Thymus (tissue), 14 donors: ENCODE measurements at places on chromosomes 5 and 9.

- H3K27me3 ChIP-seq, result no peaks in the 10 kb centered on the region
- H3K4me3 ChIP-seq, result no peak overlapping the region
- no peak for DNase-seq
- peaks cover 4% of the 10 kb centered on the region for H3K4me1 ChIP-seq
- H3K27ac ChIP-seq, result peak overlapping the region; percentile 64
- H3K36me3 ChIP-seq, result no peaks in the 10 kb centered on the region
These were observed 42.5 kb upstream of the RIC1 start for GRCh38 chr9:5586391-5586802.

DNA sequence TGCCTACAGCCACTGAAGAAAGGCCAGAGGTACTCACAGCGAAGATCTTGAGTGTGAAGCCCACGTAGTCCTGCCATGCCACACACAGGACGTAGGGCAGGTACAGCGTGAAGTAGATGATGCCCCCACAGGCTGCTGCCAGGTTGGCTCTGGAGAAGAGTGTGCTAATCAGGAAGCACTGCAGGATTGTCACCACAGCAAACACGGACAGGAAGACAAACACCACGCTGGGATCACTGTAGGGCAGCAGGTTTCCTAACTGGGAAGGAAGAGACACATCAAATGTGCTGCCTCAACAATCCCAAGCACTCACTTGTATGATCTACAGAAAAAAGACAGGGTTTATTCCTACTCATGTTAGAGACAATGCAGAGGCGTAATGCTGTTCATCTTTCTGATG is 63.0 kb downstream of the NIPSNAP3B start:
- peaks cover 77% of the 10 kb centered on the region for H3K36me3 ChIP-seq
- DNase-seq, result no peak
- H3K27me3 ChIP-seq, result no peaks in the 10 kb centered on the region
- H3K4me1 ChIP-seq, result no peaks in the 10 kb centered on the region
- no peak overlapping the region for H3K4me3 ChIP-seq

DNA sequence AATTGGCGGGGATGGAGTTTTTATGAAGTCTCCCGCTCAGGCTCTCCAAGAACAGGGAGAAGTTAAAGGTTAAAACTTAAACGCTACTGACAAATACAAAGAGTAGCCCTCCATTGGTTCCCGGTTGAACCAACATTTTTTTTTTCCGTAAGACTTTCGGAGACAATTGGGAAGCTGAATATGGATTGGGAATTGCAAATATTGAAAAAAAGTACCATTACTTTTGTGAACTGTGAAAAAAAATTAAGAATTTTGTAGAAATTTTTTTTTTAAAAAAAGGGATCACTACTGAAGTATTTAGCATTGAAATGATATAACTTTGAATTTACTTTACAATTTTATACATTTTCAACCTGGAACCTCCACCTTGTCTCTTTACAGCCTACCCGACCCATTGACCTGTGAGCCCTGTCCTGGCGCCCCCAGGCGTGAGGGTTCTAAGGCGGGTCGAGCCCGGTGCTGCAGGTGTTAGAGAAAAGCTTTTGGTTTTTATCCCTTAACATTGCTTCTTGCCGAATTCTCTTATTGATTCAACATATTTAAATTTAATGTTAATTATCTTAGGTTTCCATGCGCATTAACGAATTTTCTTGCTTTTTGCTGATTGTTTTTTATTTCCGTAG is 448 bp upstream of the ZNF782 start:
- peak overlapping the region; percentile 68 for H3K4me3 ChIP-seq
- no peak overlapping the region for H3K27ac ChIP-seq
- peaks cover 11% of the 10 kb centered on the region for H3K27me3 ChIP-seq
- H3K4me1 ChIP-seq, result peaks cover 14% of the 10 kb centered on the region
- DNase-seq, result no peak

GRCh38 chr5:25963251-25964008 is 1075.0 kb downstream of the CDH9 start:
- H3K4me3 ChIP-seq, result no peak overlapping the region
- H3K27ac ChIP-seq, result no peak overlapping the region
- no peaks in the 10 kb centered on the region for H3K36me3 ChIP-seq
- no peaks in the 10 kb centered on the region for H3K27me3 ChIP-seq
- H3K4me1 ChIP-seq, result no peaks in the 10 kb centered on the region

DNA sequence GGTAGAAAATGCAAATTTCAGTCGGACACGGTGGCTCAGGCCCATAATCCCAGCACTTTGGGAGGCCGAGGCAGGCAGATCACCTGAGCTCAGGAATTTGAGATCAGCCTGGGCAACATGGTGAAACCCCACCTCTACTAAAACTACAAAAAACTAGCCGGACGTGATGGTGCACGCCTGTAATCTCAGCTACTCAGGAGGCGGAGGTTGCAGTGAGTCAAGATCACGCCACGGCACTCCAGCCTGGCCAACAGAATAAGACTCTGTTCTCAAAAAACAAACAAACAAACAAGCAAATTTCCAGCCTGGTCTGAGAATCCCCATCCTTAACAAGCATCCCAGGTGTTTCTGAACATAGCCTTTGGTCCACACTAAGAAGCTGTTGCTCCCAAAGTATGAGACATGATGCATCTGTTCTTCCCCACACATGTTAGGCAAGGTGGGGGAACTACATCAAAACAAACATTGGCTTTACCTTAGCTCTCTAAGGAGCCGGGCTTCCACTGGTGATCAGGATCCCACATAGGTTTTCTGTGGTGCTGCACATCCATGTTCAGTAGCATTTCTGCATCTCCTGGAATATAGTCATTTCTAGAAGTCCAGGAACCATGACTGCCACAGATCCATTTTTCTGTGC is 92.5 kb upstream of the DMRT1 start:
- peak overlapping the region; percentile 61 for H3K27ac ChIP-seq
- no peak overlapping the region for H3K4me3 ChIP-seq
- H3K27me3 ChIP-seq, result no peaks in the 10 kb centered on the region
- no peak for DNase-seq
- peaks cover 39% of the 10 kb centered on the region for H3K4me1 ChIP-seq
- no peaks in the 10 kb centered on the region for H3K36me3 ChIP-seq

DNA sequence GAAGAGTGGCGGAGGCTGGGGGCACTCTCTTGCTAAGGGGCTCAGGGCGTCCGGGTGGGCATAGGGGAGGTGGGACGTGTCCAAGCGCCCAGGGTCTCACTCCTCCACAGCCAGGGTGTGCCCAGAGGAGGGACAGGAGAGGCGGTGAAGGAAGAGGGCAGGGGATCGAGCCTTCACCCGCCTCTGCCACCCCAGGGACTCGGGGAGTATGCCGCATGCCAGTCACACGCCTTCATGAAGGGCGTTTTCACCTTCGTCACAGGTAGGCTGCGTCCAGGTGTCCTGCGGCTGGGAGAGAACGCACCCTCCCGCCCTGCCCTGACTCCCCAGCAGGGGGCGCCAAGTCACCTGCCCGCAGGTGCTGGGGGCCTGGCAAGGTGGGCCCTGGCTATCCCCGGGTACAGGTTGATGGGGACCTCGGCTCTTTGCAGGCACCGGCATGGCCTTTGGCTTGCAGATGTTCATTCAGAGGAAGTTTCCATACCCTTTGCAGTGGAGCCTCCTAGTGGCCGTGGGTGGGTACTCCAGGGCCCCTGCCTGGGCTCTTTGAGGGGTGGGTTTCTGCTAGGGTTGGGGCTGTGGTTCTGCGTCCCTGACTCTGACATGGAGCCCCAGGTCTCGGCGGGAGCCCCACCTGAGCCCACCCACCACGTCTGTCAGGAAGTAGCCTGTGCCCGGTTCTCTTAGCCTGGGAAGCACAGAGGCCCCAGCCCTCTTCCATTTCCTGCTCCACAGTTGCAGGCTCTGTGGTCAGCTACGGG is 552 bp downstream of the TMEM141 start:
- peaks cover 2% of the 10 kb centered on the region for H3K27me3 ChIP-seq
- peaks cover 12% of the 10 kb centered on the region for H3K36me3 ChIP-seq
- peak overlapping the region; percentile 92 for H3K27ac ChIP-seq
- DNase-seq, result no peak
- H3K4me3 ChIP-seq, result peak overlapping the region; percentile 73
- peaks cover 60% of the 10 kb centered on the region for H3K4me1 ChIP-seq

- H3K36me3 ChIP-seq, result no peaks in the 10 kb centered on the region
- H3K4me3 ChIP-seq, result no peak overlapping the region
- H3K4me1 ChIP-seq, result no peaks in the 10 kb centered on the region
- DNase-seq, result no peak
- no peaks in the 10 kb centered on the region for H3K27me3 ChIP-seq
These were observed 1386.5 kb upstream of the DMAC1 start for GRCh38 chr9:9186086-9186485.

- H3K4me1 ChIP-seq, result peaks cover 59% of the 10 kb centered on the region
- no peaks in the 10 kb centered on the region for H3K27me3 ChIP-seq
- H3K36me3 ChIP-seq, result no peaks in the 10 kb centered on the region
These were observed 5.5 kb upstream of the DBN1 start for GRCh38 chr5:177478711-177479646.

DNA sequence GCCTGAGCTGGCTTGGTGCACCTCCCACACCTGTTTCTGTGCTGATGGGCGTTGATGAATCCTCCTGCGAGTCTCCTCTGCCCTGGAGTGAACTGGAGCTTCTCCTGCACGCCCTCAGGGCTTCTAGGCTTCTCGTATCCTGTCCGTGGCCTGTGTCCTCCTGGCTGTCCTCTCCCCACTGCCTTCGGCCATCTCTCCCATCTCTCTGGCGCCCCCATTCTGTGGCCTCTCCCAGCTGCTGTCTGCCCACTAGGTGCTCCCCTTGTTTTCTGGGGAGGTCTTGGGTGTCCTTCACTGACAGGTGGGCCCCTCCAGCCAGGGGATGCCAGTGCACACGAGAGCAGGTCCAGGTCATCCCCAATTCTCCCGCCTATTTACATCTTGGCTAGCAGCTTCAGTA is 28.8 kb downstream of the AHRR start:
- DNase-seq, result no peak
- H3K36me3 ChIP-seq, result no peaks in the 10 kb centered on the region
- H3K4me1 ChIP-seq, result peaks cover 16% of the 10 kb centered on the region

DNA sequence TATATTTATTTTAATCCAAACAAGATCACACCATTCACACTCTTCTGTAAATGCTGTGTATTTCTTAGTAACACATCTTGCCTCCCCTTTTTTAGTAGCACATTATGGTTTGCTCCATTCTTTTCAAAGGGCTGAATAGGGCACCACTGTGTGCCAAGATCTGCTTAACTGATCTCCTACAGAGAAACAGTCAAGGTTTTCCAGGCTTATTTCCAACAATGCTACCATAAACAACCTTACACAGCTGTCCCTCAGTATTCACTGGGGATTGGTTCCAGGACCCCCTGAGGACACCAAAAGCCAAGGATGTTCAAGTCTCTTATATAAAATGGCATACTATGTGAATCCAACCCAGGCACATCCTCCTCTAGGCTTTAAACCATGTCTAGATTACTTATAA is 16.5 kb downstream of the GOLM1 start:
- no peak overlapping the region for H3K27ac ChIP-seq
- H3K36me3 ChIP-seq, result no peaks in the 10 kb centered on the region
- H3K27me3 ChIP-seq, result no peaks in the 10 kb centered on the region
- DNase-seq, result no peak
- no peaks in the 10 kb centered on the region for H3K4me1 ChIP-seq

- no peak overlapping the region for H3K27ac ChIP-seq
- H3K27me3 ChIP-seq, result no peaks in the 10 kb centered on the region
- DNase-seq, result no peak
- H3K4me3 ChIP-seq, result no peak overlapping the region
- peaks cover 19% of the 10 kb centered on the region for H3K4me1 ChIP-seq
These were observed 77.4 kb downstream of the SEC61B start for GRCh38 chr9:99299211-99300102.

DNA sequence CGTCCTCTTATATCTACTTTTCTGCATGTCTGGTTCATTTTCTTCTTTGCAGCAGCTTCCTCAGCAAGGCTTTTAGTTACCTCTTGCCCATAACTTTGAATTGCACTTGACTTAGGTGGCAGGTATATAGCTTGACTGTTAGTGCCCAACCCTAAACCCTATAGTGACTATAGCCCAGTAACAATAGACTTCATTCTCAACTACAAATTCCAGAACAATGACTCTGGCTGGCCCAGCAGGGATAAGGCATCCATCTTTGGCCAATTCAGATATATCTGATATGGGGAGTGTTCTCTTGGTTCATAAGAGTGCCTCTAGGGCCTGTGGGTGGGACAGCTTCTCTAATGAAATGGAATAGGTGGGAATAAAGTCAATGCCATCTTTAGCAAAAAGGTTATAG is 246.2 kb downstream of the DMRT2 start:
- no peak overlapping the region for H3K27ac ChIP-seq
- no peak overlapping the region for H3K4me3 ChIP-seq
- H3K27me3 ChIP-seq, result no peaks in the 10 kb centered on the region
- no peaks in the 10 kb centered on the region for H3K4me1 ChIP-seq
- no peaks in the 10 kb centered on the region for H3K36me3 ChIP-seq

DNA sequence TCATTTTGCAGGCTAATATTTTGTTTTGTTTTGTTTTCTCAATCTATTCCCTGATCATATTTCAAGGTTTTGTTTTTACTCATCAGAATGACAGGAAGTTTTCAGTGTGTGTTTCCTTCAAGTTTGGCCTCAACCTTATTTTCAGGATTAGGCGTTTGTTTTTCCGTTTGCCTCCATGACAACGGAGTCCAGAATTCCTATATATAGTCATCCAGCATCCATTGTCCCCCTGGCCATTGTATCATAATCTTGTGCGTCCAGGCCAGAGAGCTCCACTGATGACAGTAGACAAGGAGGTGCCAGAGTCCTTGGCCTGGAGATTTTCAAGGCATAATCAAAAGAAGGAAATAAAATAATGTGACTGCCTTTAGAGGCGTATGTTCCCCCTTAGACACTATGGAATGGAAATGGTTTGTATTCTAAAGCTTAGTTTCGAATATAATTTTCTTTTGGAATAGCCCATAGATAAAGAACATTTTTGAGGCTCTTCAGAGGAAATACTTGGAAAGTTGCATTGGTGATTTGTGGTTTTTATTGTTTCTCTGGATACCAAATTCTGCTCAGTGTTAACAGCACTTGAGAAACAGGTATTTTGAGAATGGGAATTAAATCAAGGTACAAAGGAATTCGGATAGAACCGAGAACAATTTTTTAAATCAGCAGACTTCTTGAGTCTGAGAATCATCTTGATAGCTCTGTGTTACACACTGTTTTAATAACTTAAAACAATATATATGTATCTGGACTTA is 99.8 kb downstream of the ZNF462 start:
- peaks cover 4% of the 10 kb centered on the region for H3K4me1 ChIP-seq
- DNase-seq, result no peak
- no peak overlapping the region for H3K4me3 ChIP-seq
- no peaks in the 10 kb centered on the region for H3K27me3 ChIP-seq

- H3K27ac ChIP-seq, result no peak overlapping the region
- H3K4me3 ChIP-seq, result no peak overlapping the region
- H3K36me3 ChIP-seq, result peaks cover 2% of the 10 kb centered on the region
- no peaks in the 10 kb centered on the region for H3K4me1 ChIP-seq
- H3K27me3 ChIP-seq, result no peaks in the 10 kb centered on the region
These were observed 364.2 kb upstream of the CLINT1 start for GRCh38 chr5:158223054-158223600.

- H3K27me3 ChIP-seq, result no peaks in the 10 kb centered on the region
- no peaks in the 10 kb centered on the region for H3K36me3 ChIP-seq
- H3K4me1 ChIP-seq, result no peaks in the 10 kb centered on the region
- no peak overlapping the region for H3K4me3 ChIP-seq
These were observed 163.4 kb downstream of the TLE4 start for GRCh38 chr9:79735023-79735779.
